ENCODE measurements at places on chromosomes 5 and 9.
A peak's percentile ranks its signal among the peaks of the same experiment; 100 is the strongest.

GRCh38 chr5:157247267-157247666, 18.7 kb upstream of the CYFIP2 start:
- no peak for DNase-seq

- DNase-seq: no peak
Observed at GRCh38 chr9:27291292-27291691, 5.7 kb downstream of the EQTN start.

DNA sequence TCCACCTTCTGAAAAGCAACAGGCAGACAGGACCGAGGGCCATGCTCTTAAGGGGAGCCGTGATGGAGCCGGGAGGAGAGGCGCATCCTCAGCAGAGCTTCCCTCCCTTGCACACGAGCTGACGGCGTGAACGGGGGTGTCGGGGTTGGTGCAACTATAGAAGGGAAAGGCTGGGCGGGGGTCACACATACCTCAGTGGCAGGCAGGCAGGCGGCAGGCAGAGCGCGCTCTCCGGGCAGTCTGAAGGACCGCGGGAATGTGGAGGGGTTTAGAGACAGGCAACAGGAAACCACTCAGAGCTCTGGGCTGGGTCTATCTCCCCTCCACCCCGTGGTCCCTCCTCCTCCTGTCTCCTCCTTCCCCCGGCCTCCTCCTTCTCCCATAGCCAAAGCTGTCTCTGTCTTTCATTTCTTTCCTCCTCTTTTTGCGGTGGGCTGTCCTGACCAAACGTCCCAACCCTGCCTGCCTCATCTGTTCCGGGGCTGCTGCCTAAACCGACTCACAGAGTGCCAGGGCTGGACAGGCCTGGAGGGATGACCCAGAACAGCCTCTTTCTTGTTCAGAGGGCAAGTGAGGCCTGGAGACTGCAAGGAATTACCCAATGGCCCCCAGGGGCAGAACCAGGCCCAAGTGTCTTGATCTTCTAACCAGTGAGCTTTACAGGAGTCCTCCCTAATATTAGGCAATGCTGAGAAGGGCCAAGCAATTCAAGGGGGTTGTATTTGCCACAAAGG, at the start of gene SPARC:
Gene SPARC, minus strand, starts transcription at position 242 of the 734 bp plus-strand sequence. CDS start 10,727 bp downstream, outside the sequence.
- DNase-seq: peak; percentile 49

DNA sequence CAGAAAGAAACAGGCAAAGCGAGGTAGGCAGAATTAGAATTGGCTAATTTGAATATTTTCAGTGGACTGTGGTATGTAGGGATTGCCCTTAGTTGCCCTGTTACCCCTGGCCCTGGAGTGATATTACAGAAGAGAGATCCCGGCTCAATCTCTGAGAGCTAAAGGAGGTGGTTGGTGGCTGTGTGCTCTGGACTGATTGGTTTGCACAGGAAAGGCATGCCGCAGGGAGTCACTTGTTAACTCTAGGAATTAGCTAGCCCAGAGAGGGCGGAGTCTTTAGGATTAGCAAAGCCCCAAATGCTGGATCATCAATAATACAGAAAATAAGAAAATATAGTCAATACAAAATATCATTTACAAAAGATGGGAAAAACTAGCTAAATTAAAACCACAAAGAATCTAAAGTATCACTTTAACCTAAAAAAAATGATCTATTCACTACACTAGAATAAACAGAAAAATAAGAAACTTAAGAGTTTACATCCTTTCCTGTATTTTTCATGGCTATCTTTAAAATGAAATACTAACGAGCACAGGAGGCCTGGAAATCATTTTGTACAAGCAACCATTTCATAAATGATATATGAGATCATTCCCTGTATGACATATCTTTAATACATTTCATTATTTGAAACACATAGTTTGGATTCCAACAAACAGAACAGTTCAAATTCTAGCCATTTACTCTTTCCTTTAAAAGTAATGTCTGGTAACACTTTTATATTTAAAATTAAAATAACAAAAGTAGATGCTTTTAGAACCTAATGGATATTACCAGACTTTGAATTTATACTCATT, 71.1 kb downstream of the GNAQ start:
- DNase-seq: no peak

DNA sequence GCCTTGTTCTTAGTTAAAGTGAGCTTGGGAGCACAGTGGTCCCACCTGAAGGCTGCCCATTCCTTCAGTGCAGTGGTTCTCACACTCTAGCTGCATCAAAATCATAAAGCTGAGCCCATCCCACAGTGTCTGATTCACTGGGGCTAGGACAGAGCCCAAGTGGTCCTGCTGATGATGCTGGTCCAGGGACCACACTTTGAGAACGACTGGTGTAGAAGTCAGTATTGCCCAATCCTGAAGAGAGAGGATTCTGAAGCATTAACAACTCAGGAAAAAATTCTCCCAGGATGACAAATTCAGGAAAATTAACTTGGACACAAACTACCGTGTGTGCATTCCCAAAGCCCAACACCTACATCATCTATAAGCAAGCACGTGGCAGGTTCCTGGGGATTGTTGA, 176.2 kb downstream of the GABBR2 start:
- no peak for DNase-seq

DNA sequence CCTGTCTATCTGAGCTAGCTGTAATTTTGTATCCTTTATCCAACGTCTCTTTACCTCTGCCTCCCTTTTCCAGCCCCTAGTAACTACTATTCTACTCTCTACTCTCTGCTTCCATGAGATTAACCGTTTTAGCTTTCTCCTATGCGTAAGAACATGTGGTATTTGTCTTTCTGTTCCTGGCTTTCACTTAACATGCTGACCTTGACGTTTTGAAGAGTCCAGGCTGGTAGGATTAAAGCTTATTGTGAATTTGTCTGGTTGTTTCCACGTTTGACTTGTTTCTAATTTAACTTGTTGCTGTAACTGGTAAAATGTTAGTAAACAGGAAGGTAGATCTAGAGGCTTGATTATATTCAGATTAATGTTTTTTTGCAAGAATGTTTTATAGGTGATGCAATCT, 385.3 kb downstream of the PSAT1 start:
- no peak for DNase-seq

Data from BE2C (cell line).